NCI-H69 (cell line): ENCODE measurements at places on chromosomes 3 and 15.

- DNase-seq = no peak
These were observed 200.7 kb downstream of the UBE3A start for GRCh38 chr15:25238126-25238525.

- DNase-seq = no peak
These were observed 189.7 kb downstream of the MEX3B start for GRCh38 chr15:81856001-81856633.

DNA sequence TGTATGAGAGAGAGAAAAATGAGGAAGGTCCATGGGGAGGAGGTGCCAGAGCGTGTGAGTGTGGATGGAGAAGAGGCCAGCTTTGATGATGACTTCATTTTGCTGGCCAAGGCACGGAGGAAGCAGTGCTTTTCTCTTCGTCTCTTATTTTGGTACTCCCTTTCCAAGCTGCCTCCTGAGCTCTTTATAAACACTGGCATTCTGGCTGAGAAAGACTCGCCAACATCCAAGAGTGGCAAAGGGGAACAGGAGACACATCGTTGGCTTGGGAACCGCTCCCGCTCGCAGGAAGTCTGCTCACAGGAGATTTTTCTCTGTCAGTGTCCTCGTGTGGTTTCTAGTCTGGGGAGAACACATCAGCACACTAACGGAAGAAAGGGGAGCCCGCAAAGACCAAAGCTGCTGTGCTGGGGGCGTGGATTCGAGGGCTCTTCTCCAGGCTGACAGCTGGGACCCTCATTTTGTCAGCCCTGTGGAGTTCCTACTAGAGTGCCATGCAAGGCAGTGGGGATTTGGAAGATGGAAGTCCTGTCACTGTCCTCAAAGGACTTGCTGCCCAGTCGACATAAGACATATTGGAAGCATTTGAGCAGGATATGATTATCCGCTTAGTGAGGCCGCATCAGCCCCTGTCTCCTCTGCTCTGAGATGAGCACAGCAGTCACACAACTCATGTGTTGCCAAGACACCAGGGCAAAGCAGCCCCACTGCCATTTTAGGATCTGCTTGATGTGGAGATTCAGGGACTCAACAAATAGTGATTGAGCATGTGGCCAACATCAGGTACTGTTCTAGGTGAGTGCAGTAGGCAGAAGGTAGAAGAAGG is 8.0 kb upstream of the SEMA4B start:
- no peak for DNase-seq

- no peak for DNase-seq
These were observed 29.6 kb upstream of the EHHADH start for GRCh38 chr3:185283374-185283935.

DNA sequence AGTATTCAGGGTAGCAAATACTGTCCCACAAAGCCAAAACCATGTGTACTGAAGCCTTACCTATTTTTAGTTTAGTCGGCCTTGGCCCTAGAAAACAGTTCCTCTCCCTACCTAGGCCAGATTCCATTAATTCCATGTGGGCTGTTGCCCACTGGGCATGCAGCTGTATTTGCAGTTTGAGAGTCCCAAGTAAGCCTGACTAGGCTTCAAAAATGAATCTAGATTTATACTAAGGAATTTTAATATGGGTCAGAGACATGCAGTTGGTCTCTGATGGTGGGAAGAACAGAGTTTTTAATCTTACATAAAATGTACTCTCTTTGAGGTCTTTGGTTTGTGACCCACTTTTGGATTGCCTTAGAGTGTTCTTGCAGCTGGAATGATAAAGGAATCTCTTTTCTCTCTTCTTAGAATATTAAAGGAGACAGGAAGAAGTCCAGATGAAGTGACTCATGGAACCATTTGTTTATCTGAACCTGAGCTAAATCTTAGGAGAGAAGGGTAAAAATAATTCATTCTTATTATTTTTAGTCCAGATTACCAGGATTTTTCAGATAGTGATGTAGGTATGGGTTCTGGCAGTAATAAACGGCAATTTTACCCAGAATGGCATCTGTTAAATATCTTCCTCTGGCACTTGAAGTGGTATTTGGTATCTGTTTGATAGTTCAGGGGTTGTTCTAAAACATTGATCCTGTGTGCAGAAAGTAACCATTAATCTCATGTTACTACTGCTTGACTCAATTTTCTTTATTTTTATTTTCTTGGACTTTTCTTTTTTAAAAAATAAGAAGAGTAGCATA is 33.8 kb downstream of the GLCE start:
- DNase-seq = no peak
